ENCODE measurements at places on chromosomes 2 and 18.

DNA sequence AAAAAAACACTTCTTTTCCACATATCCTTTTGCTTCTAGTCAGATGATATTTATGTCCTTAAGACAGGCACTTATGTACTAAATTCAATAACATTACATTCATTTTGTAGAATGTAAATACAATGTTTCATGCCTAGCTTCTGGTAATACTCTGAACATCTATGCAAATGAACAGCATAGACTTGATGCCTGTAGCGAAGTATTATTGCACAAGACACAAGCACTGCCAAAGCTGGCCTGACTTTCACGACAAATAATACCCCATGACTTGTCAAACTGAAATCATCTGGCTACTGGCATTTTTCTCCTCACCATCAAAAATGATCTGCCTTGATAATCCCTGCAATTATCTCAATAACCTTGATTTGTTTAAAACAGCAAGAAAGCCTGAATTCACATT, 101.3 kb downstream of the L3MBTL4 start:
- DNase-seq = no peak

- no peak for DNase-seq
These were observed 1.7 kb downstream of the MRPS9 start for GRCh38 chr2:105039559-105039958.

- DNase-seq = no peak
These were observed 102.3 kb downstream of the ZBTB7C start for GRCh38 chr18:48306838-48307237.

DNA sequence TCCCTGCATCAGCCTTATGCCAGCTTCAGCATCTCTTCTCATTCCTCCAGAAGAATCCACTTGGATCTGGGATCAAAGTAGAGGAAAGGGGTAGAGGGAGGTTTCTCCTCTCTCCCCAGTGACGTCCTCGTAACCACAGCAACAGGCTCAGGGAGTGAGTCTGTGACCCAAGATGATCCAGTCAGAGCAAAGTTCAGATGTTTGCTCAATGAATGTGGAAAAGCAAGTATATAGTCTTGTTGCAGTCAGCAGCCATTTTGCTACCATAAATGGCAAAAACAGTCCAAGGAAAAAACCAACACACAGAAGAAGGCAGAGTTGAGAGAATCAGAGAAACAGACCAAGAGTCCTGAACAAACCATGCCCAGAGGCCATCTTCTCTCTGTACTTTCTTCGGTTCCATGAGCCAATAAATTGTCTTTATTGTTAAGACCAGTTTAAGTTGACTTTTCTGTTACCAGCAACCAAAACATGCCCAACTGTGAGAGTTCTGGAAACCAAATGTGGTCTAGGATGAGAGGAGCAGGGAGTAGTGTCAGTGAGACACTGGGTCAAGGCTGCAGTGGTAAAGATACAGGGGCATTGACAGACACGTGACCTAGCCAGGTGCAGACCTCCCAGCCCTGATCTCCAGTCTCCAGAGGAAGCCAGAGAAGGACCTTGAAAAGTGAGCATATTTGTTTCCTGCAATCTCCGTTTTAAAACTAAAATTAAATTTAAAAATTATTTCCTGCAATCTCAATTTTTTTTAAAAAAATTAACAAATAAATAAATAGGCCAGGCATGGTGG, 3.2 kb upstream of the CXCR1 start:
- DNase-seq = no peak

DNA sequence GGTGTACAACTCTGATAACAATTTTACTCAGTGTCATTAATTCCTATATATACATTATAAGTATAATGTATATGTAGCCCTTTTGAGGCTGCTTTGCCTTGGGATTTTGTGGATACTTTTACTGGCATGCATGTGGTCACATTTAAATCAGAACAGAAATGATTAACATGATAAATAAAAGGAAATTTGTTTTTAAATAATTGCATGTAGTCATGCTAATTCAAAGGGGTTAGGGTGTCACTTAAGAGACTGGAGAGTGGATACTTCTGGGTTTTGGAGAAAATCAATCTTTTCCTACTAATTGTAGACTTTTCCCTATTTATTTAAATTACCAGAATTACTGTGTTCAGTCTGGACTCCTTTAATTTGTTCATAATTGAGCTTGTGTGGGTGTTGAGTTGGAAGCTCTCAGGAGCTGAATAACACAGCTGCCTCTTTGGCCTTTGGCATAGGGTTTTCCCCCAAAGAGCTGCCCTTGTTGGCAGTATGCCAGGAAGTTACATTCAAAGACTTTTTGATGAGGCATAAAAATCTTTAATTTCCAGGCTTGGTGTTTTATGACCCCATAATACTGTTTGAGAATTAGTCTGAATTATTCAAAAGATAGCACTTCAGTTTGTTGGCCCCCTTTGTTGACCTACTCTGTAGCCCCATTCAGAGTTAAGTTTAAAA, 484.7 kb upstream of the NRP2 start:
- peak; percentile 24 for DNase-seq

GRCh38 chr2:219289537-219290361, 10.6 kb downstream of the DNAJB2 start:
- DNase-seq = peak; percentile 3

- no peak for DNase-seq
These were observed 10.2 kb upstream of the HTR2B start for GRCh38 chr2:231134910-231135655.

DNA sequence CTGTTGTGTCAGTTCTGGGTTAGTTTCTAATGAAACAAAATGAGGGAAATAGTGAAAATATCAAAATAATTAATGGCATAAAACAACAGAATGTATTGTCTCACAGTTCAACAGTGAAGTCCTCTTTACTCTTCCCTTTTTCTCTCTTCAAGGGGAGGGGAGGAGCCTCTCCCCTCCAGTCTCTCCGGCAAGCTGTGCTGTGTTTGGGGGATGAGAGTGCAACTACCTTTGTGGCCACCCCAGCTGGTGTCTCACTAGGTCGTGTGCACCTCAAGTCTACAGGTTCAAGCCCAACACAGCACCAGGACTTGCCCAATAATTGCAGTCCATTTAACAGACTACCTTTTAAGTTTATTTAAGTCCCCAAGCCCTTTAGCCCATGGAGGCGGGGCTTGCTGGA, 271.7 kb upstream of the DOK6 start:
- DNase-seq = no peak

GRCh38 chr18:11366410-11366809, 217.0 kb upstream of the PIEZO2 start:
- DNase-seq = no peak

DNA sequence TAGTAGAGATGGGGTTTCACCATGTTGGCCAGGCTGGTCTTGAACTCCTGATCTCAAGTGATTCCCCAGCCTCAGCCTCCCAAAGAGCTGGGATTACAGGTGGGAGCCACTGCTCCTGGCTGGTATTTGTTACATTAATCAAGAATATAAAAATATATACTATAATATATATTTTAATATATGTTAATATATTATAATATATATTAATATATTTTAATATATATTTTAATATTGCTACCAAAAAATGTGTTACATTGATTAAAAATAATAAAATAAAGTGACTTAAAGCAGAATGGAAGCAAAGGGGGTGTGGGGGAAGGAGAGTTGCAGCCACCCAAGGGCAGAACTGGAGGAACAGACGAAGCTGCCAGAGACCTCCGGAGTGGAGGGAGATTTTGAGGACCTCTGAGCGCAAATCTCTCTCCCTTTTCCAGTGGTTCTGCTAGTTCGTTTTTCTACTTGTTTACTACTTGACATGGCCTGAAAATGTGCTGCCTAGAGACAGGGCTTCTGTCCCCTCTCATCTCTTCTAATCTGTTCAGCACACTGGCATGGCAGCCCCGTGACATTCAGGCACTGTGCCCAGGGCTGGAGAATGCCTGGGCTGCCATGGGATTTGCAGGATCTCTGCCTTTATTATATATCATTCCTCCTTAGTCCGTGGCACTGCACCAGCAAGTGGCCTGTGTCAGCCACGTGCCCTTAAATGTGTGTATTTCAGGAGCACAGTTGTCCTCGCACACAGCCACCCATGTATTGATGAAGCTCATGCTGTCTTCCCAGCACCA, 47.9 kb upstream of the RAB12 start:
- DNase-seq = no peak

- no peak for DNase-seq
These were observed 103.0 kb upstream of the STK39 start for GRCh38 chr2:168350380-168350779.

GRCh38 chr2:201523506-201523905, 72.0 kb downstream of the STRADB start:
- DNase-seq = no peak

- no peak for DNase-seq
These were observed 222.0 kb upstream of the CHAC2 start for GRCh38 chr2:53545604-53546003.

DNA sequence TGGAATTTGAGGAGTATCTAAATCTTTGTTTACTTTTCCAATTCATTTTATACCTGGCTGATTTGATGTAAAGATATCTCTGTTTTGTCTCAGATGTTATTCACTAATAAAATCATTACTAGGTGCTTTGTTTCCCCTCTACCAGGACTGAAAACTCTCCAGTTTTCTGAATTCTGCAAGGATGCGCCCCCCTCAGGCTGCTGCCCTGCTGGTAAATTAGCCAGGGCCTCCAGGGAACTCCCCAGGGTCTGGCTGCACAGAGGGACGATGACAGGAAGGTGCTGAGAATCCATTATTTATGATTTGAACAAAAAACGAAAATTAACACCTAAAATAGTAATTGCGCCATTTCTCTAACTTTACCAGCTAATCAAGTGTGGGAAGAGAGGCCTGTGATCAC, 541.2 kb upstream of the POU3F3 start:
- no peak for DNase-seq

DNA sequence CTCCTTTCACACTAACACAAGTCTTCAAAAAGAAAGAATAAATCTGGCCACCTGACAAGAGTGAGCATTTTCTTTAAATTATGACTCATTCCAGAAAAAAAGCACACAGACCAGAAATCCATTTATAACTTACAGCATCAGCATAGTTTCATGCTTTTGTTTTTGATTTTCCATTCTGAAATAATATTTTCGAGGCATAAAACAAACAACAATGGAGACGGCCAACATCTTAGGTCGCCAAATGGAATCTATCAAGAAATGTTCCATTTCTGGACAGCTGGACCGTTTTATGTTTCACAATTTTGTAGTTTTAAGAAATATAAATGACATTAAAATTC, 165.4 kb upstream of the ZFP36L2 start:
- DNase-seq = no peak

- no peak for DNase-seq
These were observed 97.1 kb downstream of the ZBTB7C start for GRCh38 chr18:48312066-48312465.

- DNase-seq = no peak
These were observed 103.4 kb downstream of the MBD5 start for GRCh38 chr2:148124271-148124670.

DNA sequence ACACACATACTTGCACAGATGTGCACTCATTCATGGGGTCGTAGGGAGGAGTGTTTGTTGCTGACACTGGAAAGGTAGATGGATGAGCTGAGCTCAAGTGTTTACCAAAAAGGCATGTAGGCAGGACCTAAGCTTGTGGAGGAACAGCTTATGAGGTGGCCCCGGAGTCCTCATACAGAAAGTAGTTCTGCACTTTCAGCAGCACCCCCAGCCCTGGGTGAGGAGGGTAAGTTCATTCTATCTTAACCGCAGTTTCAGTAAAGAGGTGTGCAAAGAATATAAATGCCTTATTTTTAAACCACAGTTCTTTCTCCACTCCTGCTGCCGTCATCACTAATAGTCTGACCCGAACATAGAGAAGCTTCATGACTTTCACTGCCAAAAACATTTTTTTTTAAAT, 31.7 kb upstream of the RNF152 start:
- no peak for DNase-seq

DNA sequence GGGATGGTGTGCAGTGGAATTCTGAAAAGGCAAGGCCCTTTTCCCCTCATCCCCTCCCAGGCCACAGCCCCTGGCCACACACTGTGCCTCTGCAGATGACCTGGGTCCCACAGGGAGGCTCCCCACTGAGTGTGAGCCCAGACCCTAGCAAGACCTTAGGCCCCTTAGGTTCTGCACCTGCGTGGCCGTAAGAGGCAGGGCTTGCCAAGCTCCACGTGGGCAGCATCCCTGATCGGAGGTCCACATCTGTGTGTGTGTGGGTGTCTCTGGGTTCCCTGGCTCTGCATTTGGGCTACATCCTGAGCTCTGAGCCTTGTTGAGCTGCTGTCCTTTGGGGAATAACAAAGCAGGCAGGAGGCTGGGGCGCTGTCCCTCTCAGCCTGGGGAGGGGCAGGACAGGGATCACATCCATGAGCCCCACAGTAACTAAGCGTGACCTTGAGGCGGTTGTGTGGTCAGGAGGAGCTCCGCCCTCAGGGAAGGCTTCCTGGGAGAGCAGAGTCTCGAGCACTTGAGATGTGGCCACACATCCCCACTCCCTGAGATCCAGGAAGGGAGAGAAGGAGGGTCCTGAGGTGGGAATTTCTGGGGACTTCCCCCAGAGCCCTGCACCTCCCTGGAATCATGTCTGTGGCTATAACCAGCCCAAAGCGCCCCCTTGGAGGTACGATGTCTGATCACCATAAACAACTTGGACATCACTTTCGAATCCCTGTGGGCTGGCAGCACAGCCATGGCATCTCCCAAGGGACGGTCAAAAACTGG, 84.8 kb downstream of the STPG4 start:
- no peak for DNase-seq

GRCh38 chr2:159897081-159897480, 99.1 kb upstream of the CD302 start:
- no peak for DNase-seq

- peak; percentile 81 for DNase-seq
These were observed 47.4 kb downstream of the LRRFIP1 start for GRCh38 chr2:237674731-237675276.

GRCh38 chr2:240915526-240916341, 9.6 kb downstream of the CROCC2 start:
- DNase-seq = no peak

DNA sequence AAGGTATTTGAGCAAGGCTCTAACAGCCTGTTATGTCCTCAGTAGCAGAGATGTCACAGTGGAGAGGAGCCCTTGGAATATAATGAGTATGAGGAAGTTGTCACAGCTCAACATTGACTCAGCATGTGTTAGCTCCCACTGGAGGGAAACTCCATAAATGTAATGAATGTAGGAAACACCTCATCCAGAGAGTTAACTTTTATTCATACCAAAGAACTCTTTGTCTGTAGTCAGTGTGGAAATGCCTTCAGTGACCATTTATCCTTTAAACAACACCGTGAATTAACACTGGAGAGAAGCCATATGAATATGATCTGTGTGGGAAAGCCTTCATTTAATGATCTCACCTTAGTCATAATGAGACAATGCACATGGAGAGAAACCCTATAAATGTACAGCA, 59.7 kb downstream of the CYP1B1 start:
- no peak for DNase-seq

DNA sequence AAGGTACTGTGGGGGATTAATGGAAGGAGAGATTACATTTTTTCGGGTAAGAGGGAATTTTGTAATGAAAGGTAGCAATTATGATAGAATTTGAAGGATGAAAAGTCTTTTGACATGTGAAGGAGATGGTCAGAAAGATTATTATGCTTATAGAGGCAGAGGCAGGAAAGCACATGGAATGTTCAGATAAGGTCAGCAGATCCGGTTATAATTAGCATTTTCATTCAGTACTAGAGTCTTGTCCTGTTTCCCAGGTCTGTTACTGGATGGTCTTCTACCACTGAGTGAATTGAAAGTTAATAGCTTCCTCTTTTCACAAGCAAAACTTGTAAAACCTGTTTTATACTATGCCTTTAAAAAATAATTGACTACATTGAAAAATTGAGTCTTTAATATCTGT, 116.9 kb downstream of the PHLPP1 start:
- no peak for DNase-seq
